ENCODE measurements at places on chromosomes 3 and 15.

- DNase-seq: no peak
Measured at GRCh38 chr15:58285212-58285920, 146.4 kb upstream of the LIPC start.

DNA sequence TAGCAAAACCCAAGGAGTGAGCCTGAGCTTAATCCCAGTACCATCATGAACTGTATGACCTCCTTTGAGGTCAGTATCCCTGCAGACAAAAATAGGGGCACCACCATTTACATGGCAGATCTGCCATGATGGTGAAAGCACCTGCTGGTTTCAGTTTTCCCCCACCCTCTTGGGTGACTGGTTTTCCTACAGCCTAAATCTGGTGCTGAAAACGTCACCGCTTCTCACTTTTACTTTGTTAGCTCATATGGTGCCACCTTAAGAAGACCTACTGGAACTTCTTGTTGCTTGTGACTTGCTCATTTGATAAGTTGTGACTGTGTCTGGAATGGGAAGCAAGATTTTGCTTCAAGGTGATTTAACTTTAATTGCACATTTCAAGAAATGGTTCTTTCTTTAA is 5.1 kb downstream of the PPP1R2 start:
- DNase-seq: no peak

DNA sequence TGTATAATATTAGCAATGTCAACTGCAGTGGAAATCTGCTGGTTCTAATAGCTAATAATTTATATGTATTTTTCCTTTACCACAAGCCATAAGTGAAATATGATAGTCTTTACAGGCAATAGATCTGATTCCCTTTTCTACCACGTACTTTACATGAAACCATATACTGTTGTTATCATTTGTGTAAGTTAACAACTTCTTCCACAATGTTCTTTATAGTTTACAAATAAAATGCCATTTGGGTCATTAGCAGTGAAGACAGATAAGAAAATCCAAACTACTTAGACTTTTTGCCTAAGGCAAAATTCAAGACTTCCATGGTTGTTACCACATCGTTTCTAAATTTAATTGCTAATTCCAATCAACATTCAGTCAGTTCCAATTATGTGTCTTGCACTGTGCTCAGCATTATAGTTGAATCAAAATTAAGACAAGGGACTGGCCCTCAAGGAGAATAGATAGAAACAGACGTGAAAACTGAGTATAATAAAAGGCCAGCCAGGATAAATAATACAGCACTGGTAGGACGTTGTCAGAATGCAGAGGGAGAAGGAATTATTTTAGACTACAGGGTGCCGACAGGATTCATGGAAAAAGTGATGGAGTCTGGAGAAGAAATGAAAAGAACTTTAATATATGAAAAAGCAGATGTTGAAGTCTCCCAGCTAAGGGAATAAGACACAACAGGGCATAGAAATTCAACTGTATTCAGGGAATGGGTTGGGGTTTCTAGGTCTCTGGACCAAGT is 249.8 kb downstream of the ALCAM start:
- DNase-seq: no peak

DNA sequence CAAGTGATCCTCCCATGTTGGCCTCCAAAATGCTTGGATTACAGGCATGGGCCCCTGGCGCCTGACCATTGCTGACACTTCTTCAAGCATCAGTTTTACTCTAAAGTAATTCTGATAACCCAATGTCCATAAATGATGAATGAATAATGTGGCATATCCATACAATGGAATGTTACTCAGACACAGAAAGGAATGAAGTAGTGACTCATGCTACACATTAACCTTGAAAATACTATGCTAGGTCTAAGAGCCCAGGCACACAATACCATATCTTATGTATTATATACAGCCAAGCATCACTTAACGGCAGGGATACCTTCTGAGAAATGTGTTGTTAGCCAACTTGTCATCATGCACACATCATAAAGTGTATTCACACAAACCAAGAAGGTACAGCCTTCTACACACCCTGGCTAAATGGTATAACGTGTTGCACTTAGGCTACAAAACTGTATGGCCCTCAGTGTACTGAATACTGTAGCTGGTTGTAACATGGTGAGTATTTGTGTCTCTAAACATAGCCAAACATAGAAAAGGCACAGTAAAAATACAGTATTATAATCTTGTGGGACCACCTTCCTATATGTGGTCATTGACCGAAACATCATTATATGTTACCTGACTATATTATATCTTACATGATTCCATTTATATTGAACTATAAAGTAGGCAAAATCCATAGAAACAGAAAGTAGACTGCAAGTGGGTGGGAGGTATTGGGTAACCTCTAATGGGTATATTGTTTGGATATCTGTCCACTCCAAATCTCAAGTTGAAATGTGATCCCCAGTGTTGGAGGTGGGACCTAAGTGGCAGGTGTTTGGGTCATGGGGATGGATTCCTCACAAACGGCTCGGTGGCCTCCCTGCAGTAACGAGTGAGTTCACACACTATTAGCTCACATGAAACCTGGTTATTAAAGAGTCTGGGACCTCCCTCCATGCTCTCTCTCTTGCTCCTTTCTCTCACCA is 31.4 kb downstream of the MKRN2 start:
- peak; percentile 63 for DNase-seq

DNA sequence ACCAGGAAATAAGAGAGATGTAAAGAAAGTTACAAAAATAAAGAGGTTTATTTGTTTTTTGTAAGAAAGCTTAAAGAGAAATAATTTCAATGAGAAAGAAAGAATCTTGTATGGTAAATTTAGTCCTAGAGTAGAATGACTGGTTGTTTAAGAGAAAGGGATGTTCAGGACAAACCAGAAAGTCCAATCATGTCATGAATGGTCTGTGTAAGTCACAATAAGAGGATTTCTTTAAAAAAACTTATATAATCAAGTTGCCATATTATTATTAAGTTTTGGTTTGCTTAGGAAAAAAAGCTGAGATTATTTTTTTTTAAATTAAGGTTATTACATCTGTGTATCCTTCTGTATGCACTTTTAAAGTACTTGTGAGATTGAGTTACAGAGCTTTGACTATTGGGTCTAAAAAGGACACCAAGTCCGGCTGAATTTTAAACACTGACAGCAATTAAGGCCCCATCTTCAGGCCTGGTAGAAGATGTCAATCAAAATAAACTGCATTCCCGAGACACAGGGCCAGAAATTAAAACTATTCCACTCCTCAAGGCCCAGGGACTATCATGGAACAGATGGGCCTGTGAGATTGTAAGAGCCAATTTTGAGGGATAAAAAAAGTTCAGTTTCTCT is 12.2 kb downstream of the ERICH6 start:
- no peak for DNase-seq

GRCh38 chr15:50471072-50471471 is 46.9 kb downstream of the USP8 start:
- DNase-seq: no peak

DNA sequence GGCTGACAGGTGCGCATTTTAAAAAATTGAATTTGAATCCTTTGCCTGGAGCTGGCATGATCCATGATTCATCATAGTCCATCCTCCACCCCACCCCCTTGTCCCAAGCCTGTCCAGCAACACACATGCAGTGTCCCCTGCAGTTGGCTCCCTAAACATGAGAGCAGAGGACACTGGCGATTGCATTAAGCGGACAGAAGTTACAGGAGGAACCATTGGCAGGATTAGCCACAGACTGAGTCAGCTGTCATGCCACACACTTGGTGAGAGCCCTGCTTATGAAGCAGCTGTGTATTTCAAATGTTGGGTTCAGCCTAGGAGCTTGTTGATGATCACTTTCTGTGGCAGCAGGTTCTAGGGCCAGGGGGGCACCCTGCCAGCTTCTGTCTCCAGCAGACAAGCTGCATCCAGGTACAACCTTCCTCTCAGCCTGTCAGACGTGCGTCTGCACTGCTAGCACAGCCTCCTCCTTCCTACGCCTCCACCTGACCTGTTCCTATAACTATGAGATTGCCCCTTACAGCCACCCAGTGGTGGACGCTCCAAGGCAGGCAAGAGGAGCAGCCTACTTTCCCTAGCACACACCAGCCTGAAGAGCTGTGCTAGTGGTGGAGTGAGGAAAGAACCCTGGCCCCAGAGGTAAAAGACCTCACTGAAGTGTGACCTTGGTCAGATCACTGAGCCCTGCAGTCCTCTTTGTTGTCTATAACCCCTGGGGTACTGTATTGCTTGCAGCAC is 121.9 kb downstream of the SLCO3A1 start:
- DNase-seq: no peak

GRCh38 chr15:56339594-56339993 is 25.6 kb upstream of the TEX9 start:
- DNase-seq: no peak

DNA sequence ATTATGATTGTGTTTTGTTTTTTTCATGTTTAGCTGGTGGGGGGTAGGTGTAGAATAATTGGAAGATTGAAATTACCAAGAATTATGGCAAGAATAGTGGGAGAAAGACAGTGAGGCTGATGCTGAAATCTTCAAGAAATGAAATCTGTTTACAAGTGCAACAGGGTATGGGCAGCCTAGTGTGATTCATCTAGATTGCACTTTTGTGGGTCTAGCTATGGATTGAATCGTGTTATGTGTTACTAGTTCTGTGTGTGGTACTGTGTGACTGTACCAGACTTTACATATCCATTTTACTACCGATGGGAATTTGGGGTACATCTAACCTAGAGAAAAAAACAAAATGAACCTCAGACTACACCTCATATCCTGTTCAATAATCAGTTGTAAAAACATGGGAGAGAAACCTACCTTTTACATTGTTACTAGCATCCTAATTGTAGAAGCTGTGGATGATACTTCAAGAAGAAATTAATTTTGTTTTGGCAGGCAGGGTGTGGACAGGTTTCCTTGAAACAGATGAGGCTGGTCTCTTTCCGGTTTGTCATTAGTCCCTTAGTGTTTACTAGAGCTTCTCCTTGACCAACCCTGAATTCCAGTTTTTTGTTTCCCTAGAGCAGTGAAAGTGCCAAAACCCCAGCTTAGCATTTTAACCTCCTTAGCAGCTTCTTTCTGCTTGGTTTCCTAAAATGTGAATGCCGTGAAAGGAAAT is 47.9 kb downstream of the OPA1 start:
- DNase-seq: peak; percentile 25

DNA sequence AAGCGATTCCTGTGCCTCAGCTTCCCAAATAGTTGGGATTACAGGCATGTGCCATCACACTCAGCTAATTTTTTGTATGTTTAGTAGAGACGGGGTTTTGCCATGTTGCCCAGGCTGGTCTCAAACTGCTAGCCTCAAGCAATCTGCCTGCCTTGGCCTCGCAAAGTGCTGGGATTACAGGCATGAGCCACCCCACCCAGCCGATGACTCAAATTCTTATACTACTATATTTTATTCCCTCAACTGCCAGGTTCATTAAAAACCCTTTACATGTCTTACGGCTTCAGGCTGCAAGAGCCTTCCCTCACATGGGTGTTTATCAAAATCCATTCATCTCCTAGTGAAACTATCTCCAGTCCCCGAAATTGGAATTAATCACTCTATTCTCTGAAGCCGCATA is 63.4 kb downstream of the CBLB start:
- DNase-seq: no peak

DNA sequence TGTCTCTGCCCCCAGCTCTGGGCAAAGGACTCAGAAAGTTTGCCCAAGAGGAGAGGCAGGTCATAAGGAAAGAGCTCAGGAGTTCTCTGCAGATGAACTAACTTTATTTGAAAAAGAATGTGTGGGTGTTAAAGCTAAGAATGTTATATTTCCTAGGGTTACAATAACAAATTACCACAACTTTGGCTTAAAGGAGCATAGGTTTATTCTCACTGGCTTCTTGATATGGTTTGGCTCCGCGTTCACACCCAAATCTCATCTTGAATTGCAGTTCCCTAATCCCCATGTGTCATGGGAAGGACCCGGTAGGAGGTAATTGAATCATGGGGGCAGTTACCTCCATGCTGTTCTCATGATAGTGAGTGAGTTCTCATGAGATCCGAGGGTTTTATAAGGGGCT is 383.7 kb upstream of the CFAP20DC start:
- no peak for DNase-seq

DNA sequence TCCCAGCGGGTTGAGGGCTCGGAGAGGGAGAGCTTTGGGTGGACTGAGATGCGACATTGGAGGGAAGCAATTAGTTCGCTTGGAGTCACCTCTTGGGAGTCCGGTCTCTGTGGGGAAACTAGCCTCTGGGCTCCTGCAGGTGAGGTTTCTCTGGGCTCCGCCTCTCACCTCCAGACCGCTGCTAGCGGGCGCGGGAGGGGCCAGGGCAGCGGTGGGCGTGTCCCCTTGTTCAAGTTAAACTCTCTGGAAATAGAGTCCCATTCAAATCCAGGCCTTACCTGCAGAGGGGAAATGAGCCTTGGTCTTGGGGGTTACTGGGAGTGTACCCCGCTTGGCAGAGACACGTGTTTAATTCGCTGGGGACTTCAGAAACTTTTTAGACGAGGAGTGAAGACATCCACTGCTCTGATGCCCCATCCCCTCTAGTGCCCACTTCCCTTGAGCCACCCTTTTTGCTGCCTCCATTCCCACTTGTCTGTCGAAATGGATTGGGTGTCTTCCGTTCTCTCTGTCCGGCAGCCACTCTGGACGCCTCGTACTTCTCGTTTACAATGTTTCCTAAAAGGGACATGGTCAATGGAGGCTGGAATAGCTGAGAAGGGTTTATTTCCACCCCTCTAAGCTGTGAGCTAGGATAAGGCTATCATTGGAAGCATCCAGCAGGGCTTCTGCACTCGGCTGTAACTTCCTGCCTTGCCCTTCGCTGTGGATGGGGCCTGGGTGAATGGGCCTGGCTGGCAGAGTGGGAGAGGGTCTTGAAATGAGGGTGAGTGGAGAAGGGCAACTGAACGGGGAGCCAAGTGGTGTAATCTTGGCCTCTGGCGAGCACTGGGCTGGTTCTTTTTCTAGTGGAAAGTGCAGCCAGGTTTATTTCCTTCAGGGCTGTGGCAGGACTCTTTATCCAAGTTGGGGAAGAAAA is 1.1 kb downstream of the MITF start:
- no peak for DNase-seq
